ENCODE measurements at places on chromosomes 12 and 14.

DNA sequence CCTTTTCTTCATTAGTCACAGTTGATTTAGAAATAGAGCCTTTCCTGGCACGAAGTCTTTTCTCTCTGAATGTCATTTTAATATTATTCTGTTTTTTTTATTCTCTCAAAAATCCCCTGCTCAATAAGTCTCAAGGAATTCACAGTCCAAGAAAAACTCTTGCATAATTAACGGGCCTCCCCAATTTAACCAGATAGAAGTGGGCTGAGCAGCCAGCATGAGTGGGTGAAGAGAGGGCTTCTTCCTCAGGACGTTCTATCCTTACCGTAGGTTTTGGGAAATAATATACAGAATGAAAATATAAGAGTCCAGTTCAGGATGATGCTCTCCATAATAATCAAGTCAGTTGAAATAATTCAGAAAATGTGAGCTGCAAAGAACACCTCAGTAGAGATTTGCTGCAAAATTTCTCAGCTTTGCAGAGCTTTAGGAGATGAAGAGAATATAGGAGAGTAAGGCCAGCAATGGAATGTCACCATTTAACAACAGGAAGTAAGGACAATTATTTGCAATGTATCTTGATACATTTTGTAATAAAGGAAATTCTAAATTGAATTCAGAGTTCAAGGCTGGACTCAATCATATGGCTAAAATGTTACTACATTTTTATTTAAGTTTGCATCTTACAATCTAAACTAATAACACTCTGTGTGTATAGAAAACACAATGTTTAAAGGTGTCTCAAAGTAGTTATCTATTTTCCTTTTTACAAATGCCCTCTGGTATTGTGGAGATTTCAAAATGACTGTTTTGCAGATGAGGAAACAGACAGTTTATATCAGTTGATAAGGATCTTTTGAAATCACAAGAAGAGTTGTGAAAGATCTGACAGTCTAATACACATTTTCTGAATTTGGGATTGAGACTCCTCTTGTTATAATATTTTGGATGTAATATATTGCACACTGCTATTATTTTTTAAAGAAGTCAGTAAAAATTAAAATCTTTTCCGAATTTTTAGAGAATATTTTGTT is 1724.1 kb upstream of the SEL1L start:
- no peak for DNase-seq

DNA sequence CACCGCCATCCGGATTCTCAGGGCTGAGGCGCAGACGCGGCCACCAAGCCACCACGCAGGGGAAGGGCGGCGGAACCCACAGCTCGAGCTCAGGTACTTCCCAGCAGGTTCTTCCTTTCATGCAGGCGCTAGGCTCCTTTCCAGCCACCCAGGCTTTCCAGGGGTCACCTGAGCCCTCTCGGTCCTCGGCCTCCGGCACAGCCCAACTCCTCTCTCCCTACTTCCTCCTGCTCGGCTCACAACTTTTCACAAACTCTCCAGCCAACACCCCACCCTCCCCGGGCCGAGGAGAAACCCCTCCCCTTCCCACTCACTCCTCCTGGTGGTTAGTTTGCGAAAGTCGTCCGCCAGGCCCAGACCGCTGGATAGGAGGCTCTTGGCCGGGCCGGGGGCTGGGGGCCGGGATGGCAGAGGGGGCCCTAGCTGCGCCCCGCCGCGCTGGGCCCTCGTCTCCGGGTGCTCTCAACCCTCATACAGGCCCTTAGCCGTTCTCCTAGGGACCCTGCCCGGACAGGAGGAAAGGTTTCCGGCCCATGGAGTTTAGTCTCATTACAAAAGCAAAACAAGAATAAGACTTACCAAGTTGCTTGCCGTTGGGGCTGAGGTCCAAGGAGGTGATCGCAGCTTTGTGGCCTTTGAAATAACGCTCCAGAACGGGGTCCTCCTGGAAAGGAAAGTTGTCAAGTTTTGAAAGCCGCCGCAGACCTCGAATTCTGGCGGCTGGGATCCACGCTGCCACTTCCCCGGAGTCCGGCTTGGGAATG is at the start of gene GALNT4:
GALNT4 (minus strand) TSS at position 256 of the 764 bp plus-strand sequence; CDS start at position 9, 247 bp downstream.
- no peak for DNase-seq

GRCh38 chr12:100608776-100609175 is 35.3 kb downstream of the GAS2L3 start:
- no peak for DNase-seq

GRCh38 chr14:90788031-90788430 is 28.2 kb downstream of the TTC7B start:
- no peak for DNase-seq

DNA sequence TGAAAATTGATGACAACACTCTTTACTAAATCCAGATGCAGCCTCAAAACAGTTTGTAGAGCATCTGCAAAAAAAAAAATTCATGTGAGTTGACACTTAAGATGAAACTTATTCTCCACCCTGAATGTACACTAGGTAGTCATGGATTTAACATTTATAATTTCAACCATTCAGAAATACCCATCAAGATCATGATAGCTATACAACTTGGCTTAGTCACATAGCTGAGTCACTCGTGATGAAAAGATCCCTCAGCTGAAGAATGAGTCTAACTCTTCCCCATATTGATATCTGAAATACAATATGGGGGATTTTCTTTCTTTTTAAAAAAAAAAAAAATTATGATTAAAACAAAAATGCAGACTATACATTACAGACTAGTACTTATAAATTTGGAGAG is 104.8 kb upstream of the PLEKHG7 start:
- DNase-seq: no peak

GRCh38 chr14:92121207-92121669 is 268 bp downstream of the NDUFB1 start:
- DNase-seq: peak; percentile 81
